ENCODE measurements at places on chromosomes 2 and 18.

DNA sequence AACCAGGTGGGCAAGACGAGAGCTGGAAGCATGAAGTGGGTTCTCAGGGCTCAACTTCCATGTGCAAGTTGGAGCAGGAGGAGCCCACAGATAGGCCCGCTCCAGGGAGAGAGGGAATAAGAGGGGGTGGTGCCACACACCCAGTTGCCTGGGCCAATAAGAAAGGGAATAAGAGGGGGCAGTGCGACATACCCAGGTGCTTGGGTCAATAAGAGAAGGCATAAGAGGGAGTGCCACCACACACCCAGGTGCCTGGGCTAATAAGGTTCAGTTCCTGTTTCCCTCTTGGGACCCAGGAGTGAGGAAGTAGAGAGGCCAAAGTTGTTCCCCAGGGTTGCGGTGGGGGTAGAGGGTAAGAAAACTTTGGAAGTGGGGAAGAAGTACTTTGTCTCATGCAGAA lies 127.5 kb downstream of the LAMA3 start:
- no peak for DNase-seq

DNA sequence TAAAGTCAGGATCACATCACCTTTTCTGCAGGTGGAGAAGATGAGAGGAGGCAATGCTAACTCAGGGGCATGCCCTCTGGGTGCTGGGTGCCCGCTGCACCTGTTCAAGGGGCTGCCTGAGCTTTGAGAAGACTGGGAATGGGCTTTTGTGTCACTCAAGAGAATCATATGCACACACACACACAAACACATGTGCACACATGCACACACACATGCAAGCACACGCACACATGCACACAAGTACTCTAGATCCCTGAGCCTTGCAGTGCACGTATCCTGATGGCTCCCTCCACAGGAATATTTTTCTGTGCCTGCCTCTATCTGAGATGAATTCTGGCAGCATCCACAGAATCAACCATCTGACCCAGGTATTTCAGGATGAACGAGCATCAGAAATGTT lies 110.0 kb upstream of the TEX51 start:
- no peak for DNase-seq

DNA sequence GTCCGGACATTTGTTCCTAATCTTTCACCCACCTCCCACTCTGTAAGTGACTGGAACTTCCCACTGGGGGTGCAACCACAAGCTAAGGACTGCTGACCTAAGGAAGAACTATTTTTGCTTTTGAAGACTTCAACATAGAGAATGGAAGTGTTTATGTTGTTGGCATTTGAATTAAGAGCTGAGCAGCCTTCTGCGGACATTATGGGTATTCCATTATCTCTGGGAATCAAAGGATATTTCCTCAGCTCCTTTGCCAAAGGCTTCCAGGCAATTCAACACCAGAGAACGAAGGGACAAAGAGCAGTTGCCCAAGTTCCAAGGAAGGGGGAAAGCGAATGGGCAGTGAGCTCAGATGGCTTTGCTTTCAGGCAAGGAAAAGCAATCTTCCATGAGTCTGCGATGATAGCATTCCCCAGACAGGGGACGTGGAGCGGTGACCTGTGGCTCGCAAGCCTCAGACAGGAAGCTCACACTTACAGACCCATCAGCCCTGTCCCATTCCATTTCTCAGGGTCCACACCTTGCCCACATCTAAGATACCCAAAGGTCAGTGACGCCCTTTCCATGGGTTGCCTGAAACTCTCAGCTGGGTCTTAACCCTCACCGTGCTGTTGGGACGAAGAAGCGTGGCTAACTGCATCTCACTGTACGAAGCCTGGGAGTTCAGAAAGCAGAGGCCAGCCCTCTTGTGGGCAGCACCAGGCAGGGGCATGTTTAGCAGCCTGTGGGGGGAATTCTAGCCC lies 116.8 kb downstream of the COPS8 start:
- no peak for DNase-seq

DNA sequence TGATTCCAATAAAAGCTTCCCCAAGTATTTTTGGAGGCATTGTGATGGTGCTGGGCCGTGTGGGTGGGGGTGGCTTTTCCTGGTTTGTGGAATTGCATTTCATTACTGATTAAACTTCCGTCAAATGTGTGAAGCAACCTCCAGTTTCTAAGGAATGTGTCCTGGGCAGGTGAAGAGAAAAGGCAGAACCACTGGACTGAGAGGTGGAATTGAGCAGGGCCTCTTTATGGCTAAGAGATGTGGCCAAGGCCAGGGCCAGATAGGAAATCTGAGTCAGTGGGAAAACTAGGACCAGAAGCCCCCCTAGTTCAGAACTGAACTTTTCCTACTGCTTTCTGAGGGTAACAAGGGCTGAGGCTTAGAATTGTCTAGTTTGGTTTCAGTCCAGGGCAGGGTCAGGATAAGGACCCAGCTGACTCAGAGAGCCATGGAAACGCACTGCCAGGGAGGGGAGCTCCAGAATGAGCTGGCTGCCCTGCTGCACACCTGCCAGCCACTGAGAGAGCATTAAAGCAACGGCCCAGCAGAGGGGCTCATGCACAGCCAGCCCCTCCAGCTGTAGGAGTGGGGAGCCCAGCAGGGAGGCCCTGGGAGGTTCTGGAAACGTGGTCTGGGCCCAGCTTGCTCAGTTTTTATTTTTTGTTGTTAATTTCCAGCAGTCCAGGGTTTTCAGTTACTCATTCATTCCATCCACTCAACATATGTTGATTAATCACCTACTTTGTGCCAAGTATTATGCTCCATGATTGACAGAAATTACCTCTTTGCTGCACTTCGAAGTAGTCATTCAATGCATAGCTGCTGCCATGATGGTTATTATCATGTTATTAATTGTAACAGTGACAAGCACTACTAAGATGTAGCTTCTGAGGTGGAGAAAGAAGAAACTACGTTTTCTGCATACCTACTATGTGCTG lies 156.1 kb downstream of the MSH2 start:
- no peak for DNase-seq
